ENCODE measurements at places on chromosomes 3 and 15.

- no peak for DNase-seq
These were observed 588.9 kb downstream of the FOXP1 start for GRCh38 chr3:70994644-70995043.

DNA sequence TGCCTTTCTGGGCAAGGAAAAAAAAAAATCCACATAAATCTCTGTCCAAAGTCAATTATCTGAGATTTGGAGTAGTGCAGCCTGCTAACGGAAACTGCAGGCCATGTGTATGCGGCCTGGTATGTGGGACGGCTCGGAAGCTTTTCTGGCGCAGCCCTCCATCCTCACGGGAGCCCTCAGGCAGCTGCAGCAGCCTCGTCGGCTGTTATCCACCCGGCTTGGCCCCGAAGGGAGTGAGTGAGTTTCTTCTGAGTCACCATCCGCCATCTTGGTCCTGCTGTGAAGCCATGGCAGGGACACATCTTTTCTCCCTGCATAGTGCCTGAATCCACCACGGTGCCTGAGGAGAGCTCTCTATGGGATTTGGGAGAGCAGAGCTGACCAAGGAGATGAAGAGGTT lies 62.8 kb downstream of the POLR2M start:
- DNase-seq: no peak

- DNase-seq: no peak
These were observed 50.2 kb downstream of the CMC1 start for GRCh38 chr3:28291577-28291976.

DNA sequence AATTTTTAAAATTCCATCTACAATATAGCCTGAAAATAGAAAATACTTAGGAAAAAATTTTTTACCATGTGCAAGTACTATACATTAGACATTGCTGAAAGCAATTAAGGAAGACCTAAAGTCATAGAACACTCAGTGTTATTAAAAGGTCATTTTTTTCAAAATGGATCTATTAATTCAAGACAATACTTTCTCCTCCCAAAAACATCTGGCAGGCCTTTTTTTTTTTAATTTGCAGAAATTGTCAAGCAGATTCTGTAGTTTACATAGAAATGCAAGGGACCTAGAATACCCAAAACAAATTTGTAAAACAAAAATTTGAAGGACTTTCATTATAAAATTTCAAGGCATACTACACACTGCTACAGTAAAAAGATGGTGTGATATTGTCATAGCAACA lies 238.4 kb upstream of the VEPH1 start:
- DNase-seq: no peak

- DNase-seq: no peak
These were observed 295.6 kb upstream of the RASGRP1 start for GRCh38 chr15:38860253-38860652.

- DNase-seq: no peak
These were observed 841.9 kb downstream of the CADM2 start for GRCh38 chr3:85800676-85801075.

DNA sequence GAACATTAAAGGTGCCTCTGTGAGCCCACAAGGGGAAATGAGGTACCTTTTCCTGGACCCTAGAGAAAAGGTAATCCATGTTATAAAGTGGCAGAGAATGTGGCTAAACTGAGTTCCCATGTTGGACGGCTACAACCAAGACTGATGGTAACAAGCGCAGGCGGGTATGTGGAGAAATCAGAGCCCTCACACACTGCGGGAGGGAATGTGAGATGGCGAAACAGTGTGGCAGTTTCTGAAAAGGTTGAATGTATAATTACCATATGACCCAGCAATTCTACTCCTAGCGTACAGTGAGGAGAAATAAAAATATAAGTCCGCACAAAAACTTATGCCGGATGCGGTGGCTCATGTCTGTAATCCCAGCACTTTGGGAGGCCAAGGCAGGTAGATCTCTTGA lies 24.1 kb upstream of the SHISA5 start:
- DNase-seq: no peak

- DNase-seq: no peak
These were observed 173.8 kb upstream of the THBS1 start for GRCh38 chr15:39407116-39407515.

DNA sequence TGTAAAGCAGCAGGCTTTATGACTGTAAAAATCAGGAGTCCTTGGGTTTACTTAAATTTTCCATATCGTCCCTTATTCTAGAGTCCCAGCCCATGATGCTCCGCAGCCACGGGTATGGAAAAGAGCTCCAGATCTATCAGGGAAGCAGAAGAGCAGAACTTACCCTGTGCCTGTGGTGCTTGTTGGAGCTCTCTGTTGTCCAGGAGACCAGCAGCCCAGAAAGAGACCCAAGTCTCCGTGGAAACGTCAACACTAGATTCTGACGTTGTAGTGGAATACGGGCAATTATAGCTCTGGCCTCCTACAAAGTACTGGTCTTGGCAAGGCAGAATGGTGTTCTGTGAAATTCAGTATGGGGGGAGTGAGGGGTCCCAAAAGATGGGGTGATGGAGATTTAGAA lies 2.0 kb downstream of the GMNC start:
- no peak for DNase-seq

DNA sequence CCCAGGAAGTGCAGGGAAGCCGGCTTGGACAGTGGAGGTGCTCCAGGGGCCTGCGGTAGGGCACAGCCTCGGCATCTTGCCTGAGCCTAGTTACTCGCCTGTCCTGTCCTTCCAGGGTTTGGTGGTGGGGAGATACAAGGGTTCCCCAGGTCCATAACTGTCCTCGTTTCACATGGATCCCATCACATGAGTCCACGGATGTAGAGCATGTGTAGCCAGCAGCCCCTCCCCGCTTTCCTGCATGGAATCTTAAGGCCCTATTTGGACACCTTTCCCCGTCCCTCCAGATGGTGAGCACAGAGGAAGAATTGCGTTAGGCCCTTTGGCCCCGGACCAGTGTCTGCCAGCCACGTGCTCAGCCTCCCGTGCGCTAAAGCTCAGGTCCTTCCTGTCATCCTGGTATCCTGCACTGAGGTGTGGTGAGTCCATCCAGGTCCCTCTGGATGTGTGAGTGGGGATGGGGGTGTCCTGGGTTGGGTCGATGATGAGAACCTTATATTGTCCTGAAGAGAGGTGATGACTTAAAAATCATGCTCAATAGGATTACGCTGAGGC lies 230.4 kb downstream of the SNRPN start:
- DNase-seq: no peak

- no peak for DNase-seq
These were observed 62.7 kb upstream of the GATM start for GRCh38 chr15:45441036-45441435.

GRCh38 chr3:5004319-5005152 lies 25.3 kb downstream of the BHLHE40 start:
- DNase-seq: no peak

DNA sequence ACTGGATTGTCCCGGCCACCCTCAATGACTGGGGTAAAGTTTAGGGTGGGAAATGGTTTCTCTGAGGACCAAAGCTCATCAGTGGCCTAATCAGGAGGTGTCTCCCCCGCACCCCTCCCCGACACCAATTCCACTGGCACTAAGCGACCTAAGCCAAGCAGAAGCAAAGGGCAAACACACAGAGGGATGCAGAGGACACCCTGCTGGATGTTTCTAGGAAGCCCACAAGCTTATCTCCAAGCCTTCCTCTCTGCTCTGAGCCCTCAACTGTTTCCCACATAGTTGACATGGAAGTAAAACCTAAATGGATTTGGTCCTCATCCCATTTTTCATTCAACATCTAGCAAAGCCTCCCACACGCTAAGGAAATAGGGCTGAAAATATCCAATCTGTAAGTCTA lies 68.5 kb downstream of the C3orf70 start:
- DNase-seq: no peak

- no peak for DNase-seq
These were observed 3.8 kb downstream of the MPI start for GRCh38 chr15:74893627-74894026.

- DNase-seq: no peak
These were observed 46.5 kb downstream of the CDC25A start for GRCh38 chr3:48141604-48142137.

- DNase-seq: no peak
These were observed 73.1 kb upstream of the TSPAN3 start for GRCh38 chr15:77144026-77144425.

GRCh38 chr15:78315686-78316282 lies 16.4 kb upstream of the SKIC8 start:
- no peak for DNase-seq

DNA sequence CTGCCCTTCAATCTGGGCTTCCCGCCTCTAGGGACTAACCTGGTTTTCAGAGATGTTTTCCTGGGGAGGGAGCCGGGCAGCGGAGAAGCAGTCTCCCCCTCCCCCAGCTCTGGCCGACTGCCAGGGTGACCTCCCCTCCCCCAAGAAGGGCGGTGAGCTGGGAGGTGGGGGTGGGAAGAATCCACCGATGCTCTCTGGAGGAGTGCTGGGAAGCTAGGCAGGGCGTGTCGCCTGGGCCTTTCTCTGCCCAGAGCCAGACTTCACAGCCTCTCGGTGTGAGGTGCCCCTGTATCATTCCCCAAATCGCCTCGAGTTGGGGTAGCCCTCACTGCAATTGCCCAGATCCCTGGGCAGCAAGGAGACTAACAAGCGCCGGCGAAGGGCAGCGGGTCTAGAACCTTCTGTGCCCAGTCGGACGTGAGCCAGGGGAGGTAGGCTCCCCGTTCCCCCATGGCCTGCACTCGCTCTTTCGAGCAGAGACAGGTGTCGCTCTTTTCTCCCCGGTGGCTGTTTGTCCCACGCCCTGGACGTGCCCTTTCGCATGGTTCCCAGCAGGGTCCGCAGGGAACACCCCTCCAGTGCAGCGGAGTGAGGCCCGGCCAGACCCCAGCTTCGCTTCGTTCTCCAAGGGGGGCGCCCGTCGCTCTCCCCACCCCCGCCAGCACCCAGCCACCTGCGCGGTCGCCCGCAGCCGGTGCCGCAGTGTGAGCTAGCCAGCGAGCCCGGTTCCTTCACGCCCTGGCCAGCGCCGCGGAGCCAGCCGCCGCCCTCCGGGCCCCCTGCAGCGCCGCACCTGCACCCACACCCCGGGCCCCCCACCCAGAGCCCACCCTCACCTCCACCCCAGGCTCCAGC lies 1.1 kb downstream of the RAB6B start:
- no peak for DNase-seq

GRCh38 chr3:187319699-187320302 lies 28.3 kb upstream of the MASP1 start:
- peak; percentile 19 for DNase-seq

- no peak for DNase-seq
These were observed 82.7 kb upstream of the MBNL1 start for GRCh38 chr3:152185891-152186630.

DNA sequence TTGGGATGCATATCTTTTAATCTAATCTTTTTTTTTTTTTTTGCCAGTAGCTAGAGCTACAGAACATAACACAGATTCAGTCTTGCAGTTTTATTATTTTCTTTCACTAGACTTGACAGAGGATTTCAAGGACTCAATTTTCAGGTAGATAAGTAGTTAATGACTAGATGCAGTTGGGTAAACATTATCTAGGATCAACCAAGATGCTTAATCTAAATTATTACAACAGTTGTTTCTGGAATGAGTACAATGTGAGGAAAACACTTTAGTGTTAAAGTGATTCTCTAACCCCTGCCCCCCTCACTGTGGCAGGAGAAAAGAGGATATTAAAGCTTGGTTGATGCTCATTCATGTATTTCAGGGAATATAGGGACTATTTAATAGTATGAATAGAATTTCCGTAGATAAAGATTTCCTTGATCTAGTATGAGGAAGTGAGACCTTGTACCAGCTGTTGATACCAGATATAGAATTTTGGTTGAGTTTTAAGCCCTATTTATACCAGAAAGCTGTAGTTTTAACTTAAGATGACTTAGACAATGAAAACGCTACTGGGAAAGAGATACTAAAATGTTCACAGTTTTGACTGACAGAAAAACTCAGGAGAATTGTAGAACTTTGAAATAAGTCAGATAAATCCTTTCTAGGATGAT lies 389.0 kb upstream of the C2CD4B start:
- DNase-seq: no peak

GRCh38 chr15:95848126-95848525 lies 482.4 kb upstream of the NR2F2 start:
- DNase-seq: no peak

DNA sequence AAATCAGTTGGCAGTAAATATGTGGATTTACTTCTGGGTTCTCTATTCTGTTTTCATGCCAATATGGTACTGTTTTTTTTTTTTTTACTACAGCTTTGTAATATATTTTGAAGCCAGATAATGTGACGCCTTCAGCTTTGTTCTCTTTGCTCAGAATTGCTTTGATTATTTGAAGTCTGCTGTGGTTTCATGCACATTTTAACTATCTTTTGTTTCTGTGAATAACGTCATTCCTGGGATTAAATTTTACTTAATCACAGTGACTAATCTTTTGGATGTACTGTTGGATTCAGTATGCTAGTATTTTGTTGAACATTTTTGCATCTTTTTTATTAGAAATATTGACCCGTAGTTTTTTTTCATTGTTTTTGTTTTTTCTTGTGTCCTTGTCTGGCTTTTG lies 576.5 kb downstream of the ZNF385D start:
- no peak for DNase-seq

DNA sequence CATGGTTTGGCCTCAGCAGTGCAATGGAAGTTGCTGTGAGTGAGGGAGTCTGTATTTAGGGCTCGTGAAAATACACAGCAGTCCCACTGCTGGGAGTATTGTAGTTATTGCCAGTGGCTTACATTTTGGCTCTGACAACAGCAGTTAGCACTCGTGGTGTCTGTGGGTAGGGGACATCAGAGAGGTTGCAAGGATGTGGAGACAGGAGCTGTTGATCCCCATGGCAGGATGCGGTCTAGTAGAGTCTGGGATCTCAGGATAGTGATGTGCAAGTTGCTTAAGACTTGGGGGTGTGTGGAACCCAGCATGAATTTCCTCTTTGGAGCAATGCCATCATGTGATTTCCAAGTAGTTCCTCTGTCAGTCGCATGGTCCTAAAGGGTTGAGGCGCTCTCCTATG lies 59.9 kb downstream of the GALK2 start:
- no peak for DNase-seq

GRCh38 chr3:195111319-195111705 lies 159.6 kb downstream of the XXYLT1 start:
- no peak for DNase-seq

GRCh38 chr3:146071632-146072031 lies 89.4 kb downstream of the PLOD2 start:
- no peak for DNase-seq

- no peak for DNase-seq
These were observed 31.4 kb downstream of the SLC35A5 start for GRCh38 chr3:112593258-112593657.

DNA sequence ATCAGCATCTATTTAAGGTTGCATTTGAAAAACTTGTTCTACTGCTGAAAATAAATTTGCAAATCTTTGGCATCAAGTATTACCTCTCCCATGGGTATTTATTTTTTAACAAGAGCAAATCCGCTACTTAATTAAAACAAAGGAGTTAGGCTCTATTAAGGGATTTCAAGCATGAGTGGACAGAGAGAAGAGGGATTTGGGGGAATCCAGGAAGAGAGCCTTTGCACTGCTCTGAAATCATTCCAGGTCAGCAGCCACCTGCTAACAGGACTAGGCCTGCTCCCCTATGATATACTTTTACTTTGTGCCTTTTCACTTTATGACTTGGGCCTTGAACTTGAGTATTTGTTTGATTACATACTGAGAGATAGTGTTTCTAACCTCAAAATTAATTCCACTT lies 57.1 kb downstream of the IQCH start:
- no peak for DNase-seq
